Kidney glomerular epithelial cell (primary cell): ENCODE measurements at places on chromosomes 6 and 20.

DNA sequence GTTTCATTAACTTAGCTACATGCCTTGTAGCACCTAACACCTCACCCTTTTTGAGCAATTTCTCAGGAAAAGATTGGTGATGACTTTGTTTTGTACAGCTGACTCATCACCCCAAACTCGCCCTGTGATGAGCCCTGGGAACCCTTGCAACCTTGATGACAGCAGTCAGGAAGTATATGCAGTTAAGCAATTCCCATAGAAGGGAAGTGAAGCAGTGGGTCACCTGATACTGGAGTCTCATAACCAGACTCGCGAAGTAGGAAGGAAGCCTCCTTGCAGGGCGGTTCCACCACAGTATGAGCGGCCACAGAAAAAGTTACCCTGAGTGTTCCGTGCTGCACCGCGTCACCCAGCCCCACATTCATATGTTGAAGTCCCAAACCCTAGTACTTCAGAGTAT is 82.0 kb upstream of the EDN1 start:
- no peak for DNase-seq

DNA sequence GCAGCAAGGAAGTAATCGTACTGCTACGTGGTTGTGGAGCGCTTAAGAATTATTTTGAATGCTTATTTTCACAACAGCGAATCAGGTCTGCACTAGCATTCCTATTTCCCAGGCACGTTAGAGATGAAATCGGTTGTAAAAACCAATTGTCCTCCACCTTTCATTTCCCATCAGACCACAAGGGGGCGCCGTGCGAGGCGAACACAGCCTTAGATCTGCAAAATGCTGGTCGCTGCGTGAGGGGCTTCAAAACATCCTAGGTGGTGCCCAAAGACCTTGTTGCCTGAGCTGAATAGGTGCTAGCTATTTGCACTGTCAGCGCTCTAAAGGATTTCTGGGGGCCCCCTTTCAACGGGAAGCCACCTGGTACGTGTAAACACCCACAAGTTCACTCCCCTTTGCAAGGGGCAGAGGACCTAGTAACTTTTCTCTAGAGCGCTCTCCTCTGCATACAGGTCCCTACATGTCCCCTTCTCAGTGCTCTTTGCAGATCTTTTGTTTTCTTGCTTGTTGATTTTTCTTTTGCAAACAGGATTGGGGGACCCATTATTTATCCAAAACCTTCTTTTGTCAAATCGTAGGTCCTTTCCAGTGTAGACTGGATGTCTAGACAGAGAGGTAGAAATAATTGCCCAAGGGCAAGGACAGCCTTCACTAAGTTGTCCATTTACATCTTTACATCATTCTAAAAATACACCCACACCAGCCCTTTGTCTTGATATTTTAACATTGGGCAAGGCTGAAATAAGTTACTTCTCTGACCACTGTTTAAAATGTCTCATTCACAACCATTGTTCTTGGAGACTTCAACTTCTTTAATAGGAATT is 59.8 kb downstream of the NEDD9 start:
- DNase-seq = peak; percentile 61

- no peak for DNase-seq
Measured at GRCh38 chr20:63244468-63244867, 8.8 kb downstream of the BIRC7 start.

DNA sequence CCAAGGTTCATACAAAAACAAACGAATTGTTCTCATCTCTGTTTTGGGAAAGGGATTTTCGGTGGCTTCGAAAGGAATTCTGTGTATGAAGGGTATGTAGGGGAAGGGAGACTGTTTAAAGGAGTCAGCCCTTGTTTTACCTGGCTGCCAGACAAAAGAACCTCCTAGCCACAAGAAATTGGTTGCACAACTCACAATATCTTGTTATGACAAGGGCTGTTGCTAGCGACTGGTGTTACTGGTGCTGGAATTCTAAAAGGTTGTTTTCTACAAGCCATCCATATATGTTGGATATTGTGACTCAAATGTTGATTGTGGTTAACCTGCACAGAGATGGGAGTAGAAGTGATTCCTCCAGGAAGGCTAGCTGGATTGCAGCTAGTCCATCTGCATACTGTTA is 34.6 kb upstream of the CITED2 start:
- DNase-seq = peak; percentile 85

DNA sequence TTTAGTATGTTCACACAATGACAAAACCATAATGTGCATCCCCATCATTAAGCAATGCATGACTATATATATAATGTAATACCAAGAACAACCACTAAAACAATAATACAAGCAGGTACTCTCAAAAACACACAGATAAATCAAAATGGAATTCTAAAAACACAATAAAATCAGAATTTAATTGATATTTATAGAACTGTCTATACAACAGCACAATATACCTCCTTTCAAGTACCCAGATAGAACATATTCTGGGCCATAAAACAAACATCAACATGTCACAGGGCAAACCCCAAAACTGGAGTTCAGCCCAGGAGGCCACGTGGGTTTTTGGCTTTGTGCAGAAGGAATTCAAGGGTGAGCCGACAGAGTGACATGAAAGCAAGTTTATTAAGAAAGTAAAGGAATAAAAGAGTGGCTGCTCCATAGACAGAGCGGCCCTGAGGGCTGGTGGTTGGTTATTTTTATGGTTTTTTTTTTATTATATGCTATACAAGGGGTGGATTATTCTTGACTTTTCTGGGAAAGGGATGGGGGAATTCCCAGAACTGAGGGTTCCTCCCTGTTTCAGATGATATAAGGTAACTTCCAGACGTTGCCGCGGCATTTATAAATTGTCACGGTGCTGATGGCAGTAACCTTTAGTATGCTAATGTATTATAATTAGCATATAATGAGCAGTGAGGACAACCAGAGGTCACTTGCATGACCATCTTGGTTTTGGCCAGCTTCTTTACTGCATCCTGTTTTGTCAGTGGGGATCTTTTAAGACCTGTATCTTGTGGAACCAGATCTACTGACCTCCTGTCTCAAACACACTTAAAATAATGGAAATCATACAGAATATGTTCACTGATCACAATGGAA is 5.6 kb downstream of the RAB23 start:
- DNase-seq = no peak

DNA sequence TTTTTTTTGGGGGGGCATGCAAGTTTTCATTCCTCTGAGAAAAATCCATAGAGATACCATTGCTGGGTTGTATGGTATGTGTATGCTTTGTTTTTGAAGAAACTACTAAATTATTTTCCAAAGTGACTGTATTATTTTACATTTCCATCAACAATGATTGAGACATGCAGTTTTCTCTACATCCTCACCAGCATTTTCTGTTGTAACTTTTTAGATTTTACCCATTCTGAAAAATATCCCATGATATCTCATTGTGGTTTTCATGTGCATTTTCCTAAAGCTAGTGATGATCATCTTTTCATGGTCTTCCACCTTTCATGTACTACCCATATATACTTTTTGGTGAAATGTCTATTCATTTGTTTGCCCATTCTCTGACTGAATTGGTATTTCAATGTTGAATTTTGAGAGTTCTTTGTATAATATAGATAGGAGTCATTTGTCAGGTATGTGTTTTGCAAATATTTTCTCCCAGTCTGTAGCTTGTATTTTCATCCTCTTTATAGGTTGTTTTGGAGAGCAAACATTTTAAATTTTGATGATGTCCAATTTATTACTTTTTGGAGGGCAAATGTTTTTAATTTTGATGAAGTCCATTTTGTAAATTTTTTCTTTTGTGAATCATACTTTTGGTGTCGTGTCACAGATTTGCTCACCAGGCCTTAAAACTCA is 827.5 kb upstream of the CITED2 start:
- DNase-seq = no peak

GRCh38 chr20:2527762-2528161 is 8.6 kb upstream of the TMC2 start:
- DNase-seq = no peak

GRCh38 chr6:55964136-55964535 is 88.7 kb upstream of the BMP5 start:
- DNase-seq = no peak

DNA sequence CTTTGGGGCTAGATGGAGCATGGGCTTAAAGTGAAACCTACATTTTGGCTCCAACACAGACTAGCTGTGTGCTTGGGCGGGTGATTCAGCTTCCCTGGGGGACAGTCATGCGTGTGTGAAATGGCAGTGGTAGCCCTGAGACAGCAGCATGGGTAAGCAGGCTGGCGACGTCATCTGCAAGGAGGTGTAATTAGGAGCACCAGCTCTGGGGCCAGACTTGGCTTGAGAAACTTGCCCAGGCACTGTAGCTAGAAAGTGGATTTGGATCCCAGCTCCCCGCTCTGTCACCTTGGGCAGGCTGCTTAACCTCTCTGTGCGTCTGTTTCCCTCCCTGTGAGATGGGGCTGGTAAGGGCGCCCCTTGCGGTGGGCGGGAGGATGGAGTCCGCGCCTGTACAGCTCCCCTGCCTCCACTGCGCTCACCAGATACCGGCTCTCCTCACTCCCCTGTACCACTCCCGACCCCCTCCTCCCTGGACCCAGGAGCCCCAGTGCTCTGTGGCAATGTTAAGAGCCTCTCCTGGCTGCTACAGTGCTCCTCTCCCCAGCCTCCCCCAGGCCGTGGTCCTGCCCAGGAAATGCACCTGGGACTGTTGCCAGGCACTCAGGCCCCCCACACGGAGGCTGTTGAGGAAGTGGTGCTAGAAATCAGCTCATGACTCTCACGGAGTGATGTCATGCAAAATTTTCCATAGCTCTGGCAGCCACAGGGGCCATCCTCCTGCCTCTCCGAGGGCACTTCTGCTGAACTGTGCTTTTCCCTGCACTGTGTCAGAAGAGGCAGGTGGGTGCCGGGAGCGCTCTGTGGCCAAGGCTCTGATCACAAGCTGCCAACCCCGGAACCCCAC is 44.6 kb downstream of the SYNJ2 start:
- peak; percentile 98 for DNase-seq

GRCh38 chr20:30811885-30812671 is 445.4 kb upstream of the DEFB115 start:
- no peak for DNase-seq

GRCh38 chr20:44770484-44771171 is 25.0 kb downstream of the KCNK15 start:
- DNase-seq = no peak
